ENCODE measurements at places on chromosomes 6 and 20.

DNA sequence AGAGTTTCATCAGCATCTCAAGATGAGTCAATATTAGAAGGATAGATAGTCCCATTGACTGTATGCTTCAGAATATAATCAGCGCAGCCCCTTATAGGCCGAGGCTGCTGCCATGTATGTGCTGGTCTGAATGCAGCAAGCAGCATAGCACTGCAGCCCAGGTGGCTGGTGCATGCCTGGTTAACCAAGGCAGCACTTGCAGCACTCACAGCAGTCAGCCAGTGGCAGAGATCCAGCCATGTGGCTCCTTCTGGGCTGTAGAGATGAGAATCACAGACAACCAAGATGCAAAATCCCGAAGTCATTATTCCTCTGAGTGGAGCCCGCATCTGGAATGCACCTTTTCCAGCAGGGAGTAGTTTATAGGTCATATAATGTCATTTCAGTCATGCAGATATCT is 251.9 kb downstream of the UST start:
- no peak for DNase-seq

- no peak for DNase-seq
These were observed 79.8 kb upstream of the SCAF8 start for GRCh38 chr6:154653385-154653784.

- DNase-seq: no peak
These were observed 8.5 kb upstream of the REPS1 start for GRCh38 chr6:138996524-138996923.

DNA sequence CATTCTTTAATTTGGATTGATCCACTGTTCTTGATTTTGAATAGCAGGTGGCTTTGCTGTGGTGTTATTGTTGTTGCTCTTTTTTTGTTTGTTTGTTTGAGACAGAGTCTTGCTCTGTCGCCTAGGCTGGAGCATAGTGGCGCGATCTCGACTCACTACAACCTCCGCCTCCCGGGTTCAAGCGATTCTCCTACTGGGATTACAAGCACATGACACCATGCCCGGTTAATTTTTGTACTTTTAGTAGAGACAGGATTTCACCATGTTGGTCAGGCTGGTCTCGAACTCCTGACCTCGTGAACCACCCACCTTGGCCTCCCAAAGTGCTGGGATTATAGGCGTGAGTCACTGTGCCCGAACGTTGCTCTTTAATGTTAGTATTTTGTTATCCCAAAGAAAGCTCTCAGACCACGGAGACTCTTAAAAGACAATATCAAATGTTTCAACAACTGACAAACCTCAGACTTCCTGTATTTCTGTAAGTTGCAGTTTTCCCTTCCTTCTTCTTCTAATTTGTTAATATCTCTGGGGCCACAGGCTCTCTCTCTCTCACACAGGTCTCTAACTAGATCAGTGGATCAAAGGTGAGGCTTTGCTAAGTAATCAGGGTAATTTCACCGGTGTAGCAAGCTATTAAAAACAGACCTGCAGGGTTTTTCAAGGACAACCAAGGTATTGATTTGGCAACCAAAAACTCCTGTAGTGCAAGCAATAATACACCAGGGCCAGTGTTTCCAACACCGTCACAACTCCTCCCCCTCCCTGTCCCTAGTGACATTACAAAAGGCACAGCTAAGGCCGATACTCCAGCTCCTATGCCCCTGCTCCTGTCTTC is 48.8 kb upstream of the ZNF217 start:
- DNase-seq: no peak

GRCh38 chr20:3045042-3045815 is 623 bp upstream of the MRPS26 start:
- peak; percentile 65 for DNase-seq

- no peak for DNase-seq
These were observed 87.7 kb downstream of the TMEM242 start for GRCh38 chr6:157235600-157236039.

DNA sequence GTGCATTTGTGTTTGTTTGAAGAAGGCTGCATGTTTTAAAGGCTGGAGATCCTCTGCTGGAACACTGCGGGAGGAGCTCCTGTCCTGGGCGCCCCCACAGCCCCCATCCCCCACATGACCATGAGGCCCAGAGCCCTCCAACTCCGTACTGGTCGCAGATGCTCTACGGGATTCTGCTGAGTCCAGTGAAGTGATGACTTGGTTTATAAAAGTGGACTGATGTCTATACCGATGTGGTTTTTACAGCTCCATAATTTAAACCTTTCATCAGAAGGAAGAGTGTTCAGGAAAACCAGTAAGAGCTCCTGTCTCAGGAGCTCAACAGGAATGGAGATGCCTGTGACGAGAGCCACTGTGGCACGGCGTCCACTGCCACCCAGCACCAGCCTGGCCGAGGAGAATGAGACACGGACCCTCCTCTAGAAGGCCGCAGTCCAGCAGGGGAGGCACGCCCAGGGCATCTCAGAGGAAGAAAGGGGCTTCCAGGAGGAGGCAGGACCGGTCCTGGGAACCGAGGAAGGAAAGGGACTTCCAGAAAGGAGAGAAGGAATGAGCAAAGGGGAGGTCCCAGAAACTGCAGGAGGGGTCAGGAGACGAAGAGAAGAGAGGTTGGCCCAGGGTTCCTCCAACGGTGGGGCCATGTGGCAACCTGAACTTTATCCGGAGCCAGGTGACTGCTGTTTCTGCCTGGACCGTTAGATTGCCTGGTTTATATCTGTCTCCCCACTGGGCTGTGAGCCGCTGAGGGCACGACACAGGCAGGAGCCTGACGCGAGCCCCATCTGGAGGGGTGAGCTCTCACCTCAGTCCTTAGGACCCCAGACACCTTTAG is 26.9 kb downstream of the BFSP1 start:
- no peak for DNase-seq

- no peak for DNase-seq
These were observed 303.8 kb upstream of the THEMIS start for GRCh38 chr6:128204616-128205015.

- DNase-seq: no peak
These were observed 54.9 kb downstream of the RSPO3 start for GRCh38 chr6:127173156-127173940.

GRCh38 chr20:32167552-32167951 is 40.0 kb downstream of the PLAGL2 start:
- DNase-seq: no peak

- DNase-seq: no peak
These were observed 143.1 kb upstream of the PCSK2 start for GRCh38 chr20:17083738-17084137.

GRCh38 chr6:29739136-29739881 is 16.1 kb downstream of the HLA-F start:
- no peak for DNase-seq

DNA sequence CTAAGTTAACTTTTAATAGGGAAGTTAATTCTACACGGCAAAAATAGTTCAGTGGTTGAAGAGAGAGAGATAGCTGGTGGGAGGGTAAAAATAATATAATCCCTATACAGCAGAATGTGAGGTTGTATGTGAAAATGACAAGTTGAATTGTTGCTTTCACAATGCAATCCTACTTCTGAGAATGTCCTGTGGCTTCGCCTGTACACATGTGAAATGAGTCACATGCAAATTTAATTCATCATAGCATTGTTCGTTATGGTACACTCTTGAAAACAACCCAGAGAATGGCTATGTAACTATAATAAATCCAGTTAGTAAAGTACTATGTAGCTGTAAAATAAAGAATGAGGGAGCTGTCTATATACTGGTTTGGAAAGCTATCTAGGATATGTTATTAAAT is 46.0 kb upstream of the HINT3 start:
- DNase-seq: no peak

- DNase-seq: no peak
These were observed 96.0 kb downstream of the INSM1 start for GRCh38 chr20:20463933-20464374.

- DNase-seq: no peak
These were observed 14.9 kb downstream of the MAN1A1 start for GRCh38 chr6:119334535-119335264.

- no peak for DNase-seq
These were observed 32.8 kb downstream of the PRDM1 start for GRCh38 chr6:106118835-106119431.

GRCh38 chr20:52160621-52161204 is 30.9 kb downstream of the ZFP64 start:
- no peak for DNase-seq

DNA sequence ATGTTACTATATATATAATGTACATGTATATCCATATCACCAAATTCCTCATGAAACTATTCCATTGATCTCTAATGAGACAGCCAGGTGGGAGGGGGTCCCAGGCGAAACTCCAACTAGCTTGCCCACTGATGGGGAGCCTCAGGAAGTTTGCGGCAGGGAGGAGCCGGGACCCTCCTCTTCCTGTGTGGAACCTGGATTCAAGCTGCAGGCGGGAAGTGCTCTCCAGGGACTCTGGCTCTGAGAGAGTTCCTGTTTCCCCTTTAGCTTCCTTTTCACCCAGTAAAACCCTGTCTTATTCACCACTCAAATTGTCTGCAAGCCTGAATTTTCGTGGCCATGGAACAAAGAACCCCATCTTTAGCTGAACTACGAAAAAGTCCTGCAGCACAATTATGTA is 152.2 kb downstream of the OPN5 start:
- no peak for DNase-seq

DNA sequence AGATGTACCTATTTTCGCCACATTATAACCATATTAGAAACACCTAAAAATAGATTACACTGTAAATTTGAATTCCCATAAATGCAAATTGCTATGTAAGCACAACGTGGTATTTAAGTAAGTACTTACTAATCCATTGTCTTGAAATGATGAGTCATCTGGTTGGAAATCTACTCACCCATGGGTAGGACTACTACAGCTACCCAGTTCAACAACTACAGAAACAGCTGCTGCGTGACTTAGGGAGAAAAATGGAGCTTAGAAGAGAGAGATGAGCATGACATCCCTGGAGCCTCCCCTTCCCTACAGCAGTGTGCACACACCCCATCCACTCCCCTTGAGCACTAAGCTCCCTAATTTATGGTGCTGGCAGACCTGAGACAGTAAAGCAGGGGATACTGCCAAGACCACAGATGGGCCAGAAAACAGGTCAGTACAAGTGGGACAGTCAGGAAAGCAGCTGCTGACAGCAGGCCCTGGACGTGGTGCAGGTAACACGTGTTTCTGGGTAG is 26.9 kb downstream of the RRAGD start:
- no peak for DNase-seq

Measured in amniotic stem cell (primary cell).